ENCODE measurements at places on chromosomes 5 and 9. TPM values are rescaled to one million over a fixed set of nuclear protein-coding genes. Genes with fewer than 3 reads are reported as not detected.

GRCh38 chr5:10607023-10607665 is 43.3 kb downstream of the ANKRD33B start:
- DNase-seq, result no peak

DNA sequence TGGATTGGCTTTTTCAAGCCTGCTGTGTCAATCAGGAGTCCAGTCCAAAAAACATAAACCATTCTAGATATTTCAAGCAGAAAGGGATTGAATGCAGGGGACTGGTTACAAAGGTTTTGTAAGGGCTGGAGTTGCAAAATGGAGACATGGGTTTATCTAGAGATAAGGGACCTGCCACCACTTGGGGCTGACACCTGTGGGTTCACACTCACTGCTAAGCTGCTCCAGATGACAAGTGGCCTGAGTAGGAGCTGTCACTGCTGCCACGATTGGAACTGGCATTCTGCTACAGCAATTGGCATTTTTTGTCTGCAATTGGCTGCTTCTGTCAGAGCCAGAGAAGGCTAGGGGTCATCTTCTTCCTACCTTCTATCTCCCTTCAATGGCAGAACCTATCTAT is 66.3 kb upstream of the ZFR start:
- no peak for DNase-seq

GRCh38 chr5:37876245-37876644 is 36.4 kb upstream of the GDNF start:
- no peak for DNase-seq

DNA sequence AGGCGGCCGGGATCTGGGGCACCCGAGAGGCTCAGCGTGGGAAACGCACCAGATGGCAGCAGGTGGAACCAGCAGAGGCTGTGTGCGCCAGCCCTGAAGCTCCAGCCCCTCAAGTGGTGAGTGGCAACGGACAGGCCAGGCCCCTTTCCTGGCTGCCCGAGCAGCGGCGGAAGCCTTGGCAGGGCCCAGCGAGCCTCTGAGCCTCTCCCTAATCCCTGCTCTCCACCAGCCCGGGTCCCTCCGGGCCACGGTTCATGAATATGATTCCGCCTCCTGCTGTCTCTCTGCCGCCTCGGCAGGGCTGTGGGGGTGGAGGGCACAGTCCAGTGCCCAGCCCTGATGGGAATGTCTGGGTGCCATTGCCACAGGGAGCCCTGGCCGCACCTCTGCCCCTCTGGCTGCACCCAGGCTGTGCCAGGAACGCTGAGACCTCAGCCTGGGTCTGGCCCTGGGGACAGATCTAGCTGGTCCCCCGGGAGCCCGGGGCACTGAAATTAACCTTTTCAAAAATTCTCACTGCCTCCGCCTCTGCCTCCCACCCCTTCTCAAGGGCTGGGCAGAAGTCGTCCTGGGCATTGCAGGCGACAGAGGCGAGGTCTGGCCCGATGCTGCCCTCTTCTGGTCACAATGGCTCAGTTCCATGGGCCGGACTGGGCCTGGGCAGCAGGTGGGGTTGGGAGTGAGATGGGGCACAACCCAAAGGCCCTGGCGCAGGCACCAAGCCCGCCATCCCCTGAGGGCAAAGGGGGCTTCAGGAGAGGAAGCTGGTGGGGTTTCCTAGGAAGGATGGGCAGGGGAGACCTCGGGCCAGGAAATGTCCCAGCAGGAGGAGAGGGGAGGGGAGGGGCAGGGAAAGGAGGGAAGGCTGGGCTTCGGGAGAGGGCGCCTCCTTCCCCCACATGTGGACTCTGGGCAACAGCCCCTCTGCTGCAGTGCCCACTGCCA is 20.3 kb downstream of the CCDC187 start:
- no peak for DNase-seq

Gene GOLGA1
- 10.9 TPM for polyA plus RNA-seq

Gene TMEM167A
- polyA plus RNA-seq, result 56.2 TPM
